Lung microvascular endothelial cell (primary cell): ENCODE measurements at places on chromosomes 1 and 21. TPM values are rescaled to one million over a fixed set of nuclear protein-coding genes. Genes with fewer than 3 reads are reported as not detected.

The DIRAS3 gene
- total RNA-seq = 2.0 and 3.4 TPM in 2 replicates

The PLCH2 gene
- total RNA-seq = under 0.01 TPM in 2 replicates

- no peak for DNase-seq
Observed at GRCh38 chr1:23135268-23135667, 33.4 kb downstream of the LUZP1 start.

The SERTAD4 gene
- total RNA-seq = under 0.01 and 0.22 TPM in 2 replicates

GRCh38 chr1:153345187-153346076, 3.2 kb downstream of the PGLYRP4 start:
- no peak for DNase-seq
